ENCODE measurements at places on chromosomes 7 and 10.

DNA sequence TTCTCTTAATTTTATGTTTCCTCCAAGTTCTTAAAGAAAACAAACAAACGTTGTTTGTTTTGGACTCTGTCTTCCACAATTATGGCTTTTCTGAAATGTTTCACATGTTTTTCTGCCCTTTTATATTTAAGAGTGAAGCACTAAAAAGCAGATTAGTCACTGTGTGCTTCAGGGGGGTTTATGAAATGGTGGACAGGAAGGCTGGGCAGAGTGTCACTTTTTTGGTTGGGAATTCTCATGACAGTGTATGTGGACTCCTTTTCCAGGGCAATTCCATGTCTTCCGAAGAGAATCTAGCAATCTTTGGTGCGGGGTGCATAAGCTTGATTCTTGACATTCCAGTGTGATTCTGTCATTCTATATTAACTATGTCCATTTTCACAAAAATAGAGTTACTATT is 669.4 kb downstream of the PARD3 start:
- no peak for DNase-seq

- no peak for DNase-seq
Observed at GRCh38 chr10:16968416-16969041, 151.3 kb upstream of the RSU1 start.

GRCh38 chr7:7808626-7809025 is 90.2 kb upstream of the RPA3 start:
- no peak for DNase-seq

DNA sequence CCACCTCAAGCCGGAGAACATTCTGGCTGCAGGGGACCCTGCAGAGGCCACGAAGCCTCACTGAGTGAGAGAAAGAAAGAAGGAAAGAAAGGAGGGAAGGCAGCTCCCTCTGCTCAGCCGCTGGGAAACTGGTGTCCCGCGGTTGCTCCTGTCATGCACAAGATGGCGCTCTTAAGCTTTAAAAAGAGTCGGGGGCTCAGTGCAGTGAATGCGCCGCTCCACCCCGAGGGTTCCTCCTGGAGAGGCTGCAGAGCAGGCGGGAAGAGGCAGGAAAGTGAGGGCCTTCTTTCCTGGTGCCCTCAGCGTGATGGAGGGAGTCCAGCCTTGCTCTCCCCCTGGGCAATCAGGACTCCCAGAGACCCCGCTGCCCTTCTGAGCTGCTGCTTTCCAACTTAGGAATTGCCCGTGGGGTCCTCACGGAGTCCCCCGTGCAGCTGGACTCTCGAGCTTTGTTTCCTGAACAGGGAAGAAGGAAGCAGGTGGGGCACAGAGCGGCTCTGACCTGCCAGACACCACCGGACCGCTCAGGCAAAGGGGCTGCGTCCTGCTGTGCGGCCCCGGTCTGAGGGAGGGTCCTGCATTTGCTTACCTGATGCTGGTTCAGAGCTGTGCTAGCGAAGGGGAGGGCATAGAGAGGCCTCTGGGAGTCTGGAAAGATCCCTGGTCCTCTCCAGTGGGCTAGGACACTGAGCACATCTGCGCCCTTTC is 141.9 kb upstream of the MKI67 start:
- DNase-seq, result peak; percentile 6

- DNase-seq, result no peak
Observed at GRCh38 chr7:24245362-24245761, 38.6 kb upstream of the NPY start.

- DNase-seq, result no peak
Observed at GRCh38 chr7:106979551-106980357, 64.8 kb upstream of the PRKAR2B start.

DNA sequence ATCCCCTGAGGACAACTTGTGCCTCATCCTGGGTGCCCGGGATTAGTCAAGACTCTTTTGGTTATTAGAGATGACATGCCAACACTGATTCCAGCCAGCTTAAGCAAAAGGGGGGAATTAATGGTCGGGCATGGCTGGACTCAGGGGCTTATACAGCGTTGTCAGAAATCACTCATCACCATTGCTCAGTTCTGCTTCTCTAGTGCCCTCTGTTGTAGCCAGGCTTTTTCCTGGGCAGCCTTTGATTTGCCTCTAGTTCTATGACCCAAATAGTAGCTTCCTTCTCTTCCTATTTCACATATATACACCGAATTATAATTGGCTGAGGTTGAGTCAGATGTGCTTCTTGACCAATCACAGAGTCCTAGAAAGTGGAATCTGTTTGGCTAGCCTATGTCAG is 192.0 kb upstream of the HABP2 start:
- DNase-seq, result no peak

DNA sequence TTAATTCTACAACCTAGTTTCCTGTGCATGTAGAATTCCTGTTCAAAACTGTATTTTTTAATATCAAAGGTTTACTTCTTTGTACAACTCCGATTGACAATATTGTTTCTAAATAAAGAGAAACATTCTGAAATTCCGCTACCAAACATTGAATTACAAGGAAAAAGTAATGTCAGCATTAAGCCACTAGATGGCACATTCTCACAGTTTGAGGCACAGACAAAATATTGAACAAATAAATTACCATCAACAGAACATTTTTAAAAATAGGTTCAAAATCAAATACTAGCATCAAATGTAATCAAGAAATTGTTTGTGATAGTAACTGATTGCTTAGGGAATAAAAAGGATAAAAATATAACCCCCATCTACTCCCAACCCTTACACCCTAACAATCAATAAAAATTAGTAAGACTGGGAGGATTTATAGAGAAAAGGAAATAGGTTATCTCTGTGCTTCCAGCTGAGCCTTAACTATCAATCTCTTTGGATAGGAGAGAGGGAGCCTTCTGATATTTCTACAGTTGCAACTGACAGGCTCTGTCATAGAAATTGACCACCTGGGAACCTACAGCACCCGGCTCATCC is 86.6 kb upstream of the C7orf33 start:
- DNase-seq, result no peak

Measured in activated CD4-positive, alpha-beta T cell treated with anti-CD3 and anti-CD28 coated beads, Interleukin-2, amount 50 U/mL, for 48 hours (primary cell).